ENCODE measurements at places on chromosomes 4 and X. TPM values are rescaled to one million over a fixed set of nuclear protein-coding genes. Genes with fewer than 3 reads are reported as not detected.

SERTM2 gene
- not detected for polyA plus RNA-seq

RIPPLY1 gene
- not detected for polyA plus RNA-seq

SSX4 gene
- polyA plus RNA-seq, result not detected

FAM3A gene
- 17.9 TPM for polyA plus RNA-seq

SLITRK2 gene
- polyA plus RNA-seq, result not detected

PNMA5 gene
- polyA plus RNA-seq, result not detected

IGBP1 gene
- 31.9 TPM for polyA plus RNA-seq

C4orf36 gene
- 1.2 TPM for polyA plus RNA-seq

UGT2A1 gene
- polyA plus RNA-seq, result not detected

DKK2 gene
- polyA plus RNA-seq, result not detected

GAGE2A gene
- polyA plus RNA-seq, result not detected

POLN gene
- polyA plus RNA-seq, result 1.3 TPM

AMOT gene
- 2.6 TPM for polyA plus RNA-seq

OPHN1 gene
- 0.03 TPM for polyA plus RNA-seq

FHIP1A gene
- polyA plus RNA-seq, result 0.15 TPM

PABPC1L2B gene
- polyA plus RNA-seq, result not detected

GYPA gene
- not detected for polyA plus RNA-seq

NONO gene
- 350 TPM for polyA plus RNA-seq

CENPVL2 gene
- polyA plus RNA-seq, result not detected

UCHL1 gene
- polyA plus RNA-seq, result 175 TPM

FRMPD3 gene
- not detected for polyA plus RNA-seq

FABP2 gene
- polyA plus RNA-seq, result not detected

ENAM gene
- 0.61 TPM for polyA plus RNA-seq

FBXW7 gene
- polyA plus RNA-seq, result 35.8 TPM

NPFFR2 gene
- not detected for polyA plus RNA-seq

FAM236B gene
- polyA plus RNA-seq, result not detected

SHISA3 gene
- polyA plus RNA-seq, result 3.9 TPM

HERC5 gene
- 27.3 TPM for polyA plus RNA-seq

TEX13B gene
- not detected for polyA plus RNA-seq

MAGEA1 gene
- not detected for polyA plus RNA-seq

ZNF330 gene
- polyA plus RNA-seq, result 48.1 TPM

GPR82 gene
- polyA plus RNA-seq, result 0.27 TPM

PCDH10 gene
- not detected for polyA plus RNA-seq

MAGEA2B gene
- polyA plus RNA-seq, result not detected

VSIG4 gene
- polyA plus RNA-seq, result not detected

NAP1L3 gene
- 0.08 TPM for polyA plus RNA-seq

TIMM8A gene
- 58.5 TPM for polyA plus RNA-seq

SLC7A11 gene
- polyA plus RNA-seq, result 1.8 TPM

GAGE1 gene
- polyA plus RNA-seq, result not detected

TMSB15B gene
- 27.5 TPM for polyA plus RNA-seq

OPN1MW gene
- polyA plus RNA-seq, result not detected

GPR78 gene
- not detected for polyA plus RNA-seq

ERAS gene
- polyA plus RNA-seq, result not detected

TMPRSS11D gene
- not detected for polyA plus RNA-seq

XG gene
- not detected for polyA plus RNA-seq

LEF1 gene
- polyA plus RNA-seq, result 20.6 TPM

DCAF12L2 gene
- polyA plus RNA-seq, result not detected

ALB gene
- polyA plus RNA-seq, result not detected

FAM133A gene
- polyA plus RNA-seq, result not detected

NIPAL1 gene
- polyA plus RNA-seq, result 8.0 TPM

TBC1D8B gene
- polyA plus RNA-seq, result 1.5 TPM

NMU gene
- not detected for polyA plus RNA-seq

GC gene
- polyA plus RNA-seq, result not detected

DCK gene
- polyA plus RNA-seq, result 69.4 TPM
